Lung microvascular endothelial cell (primary cell): ENCODE measurements at places on chromosomes 3 and 15.
A peak's percentile ranks its signal among the peaks of the same experiment; 100 is the strongest.

DNA sequence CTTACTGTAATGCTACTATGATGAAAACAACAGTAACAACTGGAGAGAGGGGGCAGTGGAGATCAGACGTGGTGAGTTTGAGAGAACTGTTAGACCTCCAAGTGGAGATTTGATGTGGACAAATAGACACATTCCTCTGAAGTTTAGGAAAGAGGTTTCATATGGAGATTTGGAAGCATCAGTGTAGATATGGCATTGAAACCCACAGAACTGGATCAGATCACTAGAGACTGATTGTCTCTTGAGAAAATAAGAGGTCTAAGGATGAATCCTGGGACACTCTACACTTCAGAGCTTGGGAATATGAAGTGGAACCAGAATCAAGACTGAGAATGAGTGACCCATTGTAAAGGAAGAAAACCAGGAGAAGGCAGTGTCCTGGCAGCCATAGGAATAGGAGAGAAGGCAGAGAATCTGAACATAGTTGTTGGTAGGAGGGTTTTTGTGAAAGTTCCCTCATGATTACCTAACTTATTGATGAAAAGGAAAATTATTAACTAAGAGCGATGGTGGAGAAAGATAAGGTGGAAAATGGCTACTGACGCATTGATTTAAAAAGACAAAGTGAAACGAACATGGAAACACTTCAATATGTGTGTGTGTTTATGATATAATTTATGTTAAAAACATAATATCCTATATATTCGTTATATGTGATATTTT, 29.7 kb upstream of the PYDC2 start:
- DNase-seq, result no peak

- DNase-seq, result peak; percentile 82
These were observed 167.6 kb downstream of the ECT2 start for GRCh38 chr3:172918165-172918564.

GRCh38 chr15:99123713-99124451, 19.0 kb downstream of the SYNM start:
- DNase-seq, result peak; percentile 90

GRCh38 chr15:100131321-100132224, 210.2 kb downstream of the ADAMTS17 start:
- DNase-seq, result peak; percentile 53

DNA sequence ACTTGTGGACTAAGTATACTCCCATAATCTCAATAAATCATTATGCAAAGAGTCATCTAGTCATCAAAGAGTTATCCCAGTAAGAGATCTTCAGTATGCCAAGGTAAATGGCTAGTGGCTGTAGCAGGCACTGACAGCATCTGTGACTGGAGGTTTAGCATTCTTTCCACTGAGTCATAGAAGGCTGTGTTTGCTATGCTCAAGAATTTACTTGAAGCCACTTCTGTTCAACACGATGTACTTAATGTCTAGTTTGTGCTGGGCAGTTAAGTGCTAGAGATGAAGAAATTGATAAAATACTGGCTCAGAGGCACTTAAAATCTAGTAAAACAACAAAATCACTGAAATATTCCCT, 13.0 kb downstream of the ZBED2 start:
- no peak for DNase-seq

GRCh38 chr3:38497031-38497430, 891 bp downstream of the EXOG start:
- no peak for DNase-seq

GRCh38 chr3:60912876-60913275, 338.4 kb downstream of the FHIT start:
- DNase-seq, result no peak

GRCh38 chr3:75506603-75507002, 157.5 kb upstream of the FRG2C start:
- DNase-seq, result no peak

DNA sequence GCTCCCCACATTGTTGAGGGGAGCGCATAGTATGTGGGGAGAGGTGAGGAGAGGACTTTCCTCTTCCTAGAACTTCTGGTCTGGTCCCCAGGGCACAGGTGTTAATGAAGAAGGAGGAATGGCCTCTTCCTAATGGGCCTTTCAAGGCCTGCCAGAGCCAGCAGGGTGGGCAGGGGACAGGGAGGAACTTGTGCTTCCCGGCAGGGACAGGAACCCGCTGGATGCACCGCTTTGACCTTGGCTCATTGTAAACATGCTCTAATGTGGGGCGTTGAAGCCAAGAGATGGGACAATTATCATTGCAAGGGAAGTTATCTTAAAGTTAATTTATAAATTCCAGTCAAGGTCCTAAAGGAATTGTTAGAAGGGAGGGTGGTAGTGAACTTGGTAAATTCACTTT, 21.0 kb upstream of the CHRNB4 start:
- DNase-seq, result no peak

- no peak for DNase-seq
These were observed 12.3 kb upstream of the PLD1 start for GRCh38 chr3:171822431-171823106.

DNA sequence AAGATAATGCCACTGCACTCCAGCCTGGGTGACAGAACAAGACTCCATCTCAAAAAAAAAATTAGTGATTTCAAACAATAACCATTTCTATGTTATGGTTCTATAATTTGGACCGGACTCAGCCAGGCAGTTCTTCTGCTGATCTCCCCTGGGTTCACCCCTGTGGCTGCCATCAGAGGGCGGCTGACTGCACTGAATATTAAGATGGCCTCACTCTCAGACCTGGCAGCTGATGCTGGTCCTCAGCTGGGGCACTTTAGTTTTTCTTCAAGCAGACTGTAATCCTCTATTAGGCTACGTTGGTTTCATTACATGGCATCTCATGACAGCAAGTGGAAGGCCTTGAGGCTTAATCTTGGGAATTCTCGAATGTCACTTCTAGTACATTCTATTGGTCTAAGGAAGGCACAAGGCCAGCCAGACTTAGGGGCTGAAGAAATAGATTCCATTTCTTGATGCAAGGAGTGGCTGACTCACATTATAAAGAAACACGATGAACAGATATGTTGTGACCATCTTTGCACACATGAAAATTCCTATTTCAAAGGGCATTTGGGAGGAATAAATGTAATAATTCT, 12.8 kb downstream of the GALNT15 start:
- no peak for DNase-seq

- DNase-seq, result peak; percentile 72
These were observed 12.2 kb upstream of the VIPR1 start for GRCh38 chr3:42490243-42490642.

GRCh38 chr3:53169832-53170324, 8.9 kb downstream of the PRKCD start:
- no peak for DNase-seq

DNA sequence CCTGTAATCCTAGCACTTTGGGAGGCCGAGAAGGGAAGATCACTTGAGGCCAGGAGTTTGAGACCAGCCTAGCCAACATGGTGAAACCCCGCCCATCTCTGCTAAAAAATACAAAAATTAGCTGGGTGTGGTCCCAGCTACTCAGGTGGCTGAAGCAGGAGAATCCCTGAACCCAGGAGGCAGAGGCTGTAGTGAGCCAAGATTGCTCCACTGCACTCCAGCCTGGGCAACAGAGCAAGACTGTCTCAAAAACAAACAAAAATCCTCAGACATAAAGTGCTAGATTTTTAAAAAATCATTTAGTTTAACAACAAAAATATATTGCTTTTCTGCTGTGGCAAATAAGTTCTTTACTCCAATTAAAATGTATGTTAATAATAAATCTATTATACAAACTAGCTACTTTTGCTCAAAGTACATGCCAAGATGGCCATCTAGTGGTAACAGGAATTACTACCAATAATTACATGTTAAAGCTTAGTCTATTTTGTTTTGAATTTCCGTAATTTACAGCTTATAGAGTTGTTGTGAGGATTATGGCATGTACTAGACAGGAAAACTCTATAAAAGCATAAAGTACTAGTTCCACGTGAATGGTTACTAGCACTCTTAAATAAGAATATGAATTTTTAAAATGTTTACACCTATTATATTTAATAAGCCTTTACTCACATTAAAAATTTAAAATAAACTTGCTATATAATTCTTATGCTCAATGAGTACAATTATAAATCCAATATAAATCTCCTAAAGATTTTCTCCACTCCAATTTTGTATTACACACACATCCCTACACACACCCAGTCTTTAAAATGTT, 39.0 kb downstream of the GABPB1 start:
- peak; percentile 56 for DNase-seq

GRCh38 chr3:180466401-180467011, 135.5 kb upstream of the TTC14 start:
- no peak for DNase-seq

- DNase-seq, result no peak
These were observed 12.7 kb upstream of the ST3GAL6 start for GRCh38 chr3:98750276-98750919.

GRCh38 chr3:188978421-188979171, 193.2 kb upstream of the TPRG1 start:
- no peak for DNase-seq

DNA sequence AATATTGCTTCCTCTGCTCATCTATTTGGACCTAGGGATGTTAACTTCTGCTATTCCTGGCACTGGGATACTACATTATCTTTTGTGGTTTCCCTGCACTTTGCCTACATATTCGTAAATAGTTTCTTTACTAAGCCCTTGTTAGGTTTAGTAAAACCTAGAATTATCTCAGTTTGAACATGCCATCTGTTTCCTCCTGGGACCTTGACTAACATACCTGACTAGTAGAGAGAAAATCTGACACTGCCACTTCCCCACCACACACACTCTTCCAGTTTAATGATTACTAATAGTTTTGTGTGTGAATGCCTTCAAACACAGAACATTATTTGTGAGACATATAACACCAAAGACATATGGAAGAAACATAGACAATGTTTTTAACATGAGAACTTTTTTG, 28.2 kb upstream of the SOX2 start:
- no peak for DNase-seq

GRCh38 chr15:60569596-60569995, 90.7 kb upstream of the ICE2 start:
- DNase-seq, result no peak

DNA sequence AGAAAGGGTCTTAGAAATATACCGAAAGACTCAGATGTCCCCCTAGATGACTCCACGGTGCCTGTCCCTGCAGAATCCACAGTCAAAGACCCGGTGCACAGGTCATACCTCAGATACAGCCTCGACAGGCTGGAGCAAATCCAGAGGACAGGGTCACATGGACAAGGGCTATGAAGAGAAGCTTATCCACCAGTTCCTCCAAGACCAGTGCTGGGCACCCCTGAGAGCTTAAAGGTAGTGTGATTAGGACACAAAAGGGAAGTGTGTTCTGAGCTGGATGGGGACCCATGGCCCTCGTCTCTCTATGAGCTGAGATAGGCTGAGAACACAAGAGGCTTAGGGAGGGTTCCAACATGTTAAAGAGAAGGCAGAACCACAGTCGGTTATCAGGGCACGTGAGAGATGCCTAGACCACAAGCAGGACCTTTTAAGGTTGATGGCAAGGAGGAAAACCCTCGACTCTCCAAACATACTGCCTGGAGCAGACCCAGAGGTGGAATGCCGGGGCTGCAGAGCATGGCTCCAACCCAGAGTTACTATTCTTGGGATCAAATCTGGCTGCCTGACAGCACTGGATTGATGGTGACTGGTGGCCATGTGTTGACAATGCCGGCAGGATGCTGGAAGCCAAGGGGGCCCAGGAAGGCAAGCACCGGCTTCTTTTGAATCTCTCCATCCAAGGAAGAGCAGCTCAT, 46.9 kb downstream of the ADCY5 start:
- no peak for DNase-seq

DNA sequence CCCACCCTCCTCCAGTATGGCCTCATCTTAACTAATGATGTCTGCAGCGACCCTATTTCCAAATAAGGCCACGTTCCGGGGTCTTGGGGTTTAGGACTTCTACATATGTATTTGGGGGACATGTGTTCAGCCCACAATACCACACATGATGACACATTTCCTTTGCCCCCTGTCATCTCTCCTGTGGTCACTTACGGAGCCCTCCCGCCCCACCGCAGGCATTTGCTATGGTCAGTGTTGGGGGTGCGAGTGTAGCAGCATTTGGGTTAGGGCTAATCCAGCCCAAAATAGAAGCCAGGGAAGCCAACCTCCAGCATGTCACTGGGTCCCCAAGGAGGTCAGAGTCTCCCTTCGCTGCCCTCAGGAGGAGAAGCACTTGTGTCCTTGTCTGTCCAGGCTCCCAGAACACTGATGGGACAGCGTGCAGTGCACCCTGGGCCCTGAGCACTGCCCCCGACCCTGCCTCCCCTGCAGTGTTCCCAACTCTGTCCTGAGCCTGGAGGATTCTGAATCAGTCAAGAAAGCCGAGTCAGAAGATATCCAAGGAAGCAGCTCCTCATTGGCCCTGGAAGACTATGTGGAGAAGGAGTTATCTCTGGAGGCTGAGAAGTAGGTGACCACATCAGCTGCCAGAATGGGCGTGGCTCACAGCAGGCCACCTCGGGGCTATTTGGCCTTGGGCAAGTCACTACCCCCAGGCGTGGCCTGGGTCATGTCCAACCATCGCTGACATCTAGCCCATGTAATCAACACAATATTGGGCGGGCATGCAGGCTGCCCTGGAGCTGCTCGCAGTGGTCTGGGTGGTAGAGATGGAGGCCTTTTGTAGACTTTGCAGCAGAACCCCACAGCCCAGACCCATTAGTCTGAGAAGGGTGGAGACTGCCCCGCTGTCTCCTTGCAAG, 46.9 kb upstream of the FGD5 start:
- no peak for DNase-seq

- peak; percentile 37 for DNase-seq
These were observed 2.4 kb downstream of the UCN2 start for GRCh38 chr3:48561045-48561736.

DNA sequence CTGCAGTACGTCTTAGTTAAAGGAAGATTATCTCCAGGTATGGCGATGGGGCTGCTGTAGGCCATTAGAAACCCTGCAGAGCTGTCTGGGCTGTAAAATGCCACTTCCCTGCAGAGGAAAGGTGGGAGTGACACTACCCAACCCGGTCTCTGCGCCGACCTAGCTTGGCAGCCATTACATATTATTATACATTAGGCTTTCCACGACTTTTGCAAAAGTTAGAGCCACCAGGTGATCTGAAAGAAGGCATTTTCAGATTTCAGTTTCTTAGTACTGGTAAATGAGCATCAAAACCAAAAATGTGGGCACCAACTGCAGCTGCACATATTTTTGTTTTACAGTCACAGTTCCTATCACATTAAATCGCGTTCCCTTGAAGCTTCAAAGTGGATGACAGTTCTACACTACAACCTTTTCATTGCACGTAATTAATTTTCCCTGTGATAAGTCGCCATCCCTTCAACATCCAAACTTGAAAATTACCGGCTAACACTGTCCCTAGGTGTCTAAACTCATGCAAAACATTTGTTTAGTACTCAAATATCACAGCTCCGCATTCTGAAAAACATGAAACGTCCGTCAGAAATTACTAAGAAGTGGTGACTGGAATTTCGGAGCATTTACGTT, 81.4 kb upstream of the CHD2 start:
- DNase-seq, result no peak

DNA sequence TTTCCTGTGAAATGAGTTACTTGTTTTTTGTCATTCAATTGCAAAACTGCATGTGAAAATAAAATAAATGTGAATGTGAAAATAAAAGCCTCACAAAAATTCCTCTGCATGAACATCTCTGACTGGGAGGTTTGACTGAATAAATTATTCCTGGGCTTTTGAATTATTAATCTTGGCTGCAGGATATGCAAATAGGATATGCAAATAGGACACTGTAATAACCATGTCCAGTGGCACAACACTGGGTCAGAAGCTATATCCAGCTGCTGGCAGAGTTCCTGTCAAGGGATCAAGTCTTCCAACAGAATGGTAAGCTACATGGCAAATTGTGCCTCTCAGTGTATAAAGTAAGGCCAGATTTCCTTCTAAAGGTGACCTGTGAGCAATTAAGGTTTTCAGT, at the start of gene SUCNR1:
Gene SUCNR1 (plus strand): TSS at position 246 of the 400 bp plus-strand sequence. CDS start 6,250 bp downstream, outside the sequence.
- no peak for DNase-seq
